ENCODE measurements at places on chromosomes 2 and 18.

DNA sequence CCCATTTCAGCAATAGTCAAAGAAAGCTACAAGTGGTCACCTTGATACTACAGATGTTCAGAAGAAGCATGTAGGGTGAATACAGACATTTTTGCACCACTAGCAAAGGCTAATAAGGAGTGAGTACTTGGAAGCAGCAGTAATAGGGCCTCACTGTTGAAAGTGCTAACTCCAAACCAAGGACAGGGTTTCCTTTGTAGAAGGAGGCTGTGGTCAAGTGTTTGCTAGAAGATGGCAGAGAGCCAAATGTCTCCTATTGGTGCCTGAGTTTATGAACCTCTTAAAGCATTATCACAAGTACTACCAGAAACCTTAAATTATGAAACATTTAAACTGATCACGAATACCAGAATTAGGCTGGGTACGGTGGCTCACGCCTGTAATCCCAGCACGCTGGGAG, 308.1 kb downstream of the ZEB2 start:
- DNase-seq: no peak
- H3K4me3 ChIP-seq: no peak overlapping the region
- H3K36me3 ChIP-seq: no peaks in the 10 kb centered on the region
- H3K27ac ChIP-seq: no peak overlapping the region

- no peak for DNase-seq
- H3K27ac ChIP-seq: peak overlapping the region; percentile 21
- peaks cover 29% of the 10 kb centered on the region for H3K4me1 ChIP-seq
- no peaks in the 10 kb centered on the region for H3K27me3 ChIP-seq
These were observed 21.4 kb upstream of the STON1 start for GRCh38 chr2:48508461-48509124.

DNA sequence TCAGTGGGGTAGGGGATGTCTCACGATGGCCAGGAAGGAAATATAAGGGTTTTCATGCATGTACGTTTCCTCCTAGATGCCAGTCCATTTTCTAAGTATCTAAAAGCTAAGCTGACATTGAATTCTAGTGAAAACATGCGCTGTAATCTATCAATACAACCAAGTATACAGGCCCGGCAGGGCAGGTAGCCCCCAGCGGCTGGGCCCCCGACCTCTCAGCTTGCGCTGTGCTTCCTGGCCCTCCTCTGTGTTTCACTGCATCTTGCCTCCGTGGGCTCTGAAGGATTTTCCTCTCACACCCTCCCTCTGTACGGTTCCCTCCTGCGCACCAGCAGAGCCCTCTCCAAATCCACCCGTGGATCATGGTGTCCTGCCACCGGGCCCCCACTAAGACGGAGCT, 524.8 kb downstream of the ZNF516 start:
- no peak overlapping the region for H3K4me3 ChIP-seq
- no peak for DNase-seq
- H3K4me1 ChIP-seq: no peaks in the 10 kb centered on the region
- no peak overlapping the region for H3K27ac ChIP-seq

DNA sequence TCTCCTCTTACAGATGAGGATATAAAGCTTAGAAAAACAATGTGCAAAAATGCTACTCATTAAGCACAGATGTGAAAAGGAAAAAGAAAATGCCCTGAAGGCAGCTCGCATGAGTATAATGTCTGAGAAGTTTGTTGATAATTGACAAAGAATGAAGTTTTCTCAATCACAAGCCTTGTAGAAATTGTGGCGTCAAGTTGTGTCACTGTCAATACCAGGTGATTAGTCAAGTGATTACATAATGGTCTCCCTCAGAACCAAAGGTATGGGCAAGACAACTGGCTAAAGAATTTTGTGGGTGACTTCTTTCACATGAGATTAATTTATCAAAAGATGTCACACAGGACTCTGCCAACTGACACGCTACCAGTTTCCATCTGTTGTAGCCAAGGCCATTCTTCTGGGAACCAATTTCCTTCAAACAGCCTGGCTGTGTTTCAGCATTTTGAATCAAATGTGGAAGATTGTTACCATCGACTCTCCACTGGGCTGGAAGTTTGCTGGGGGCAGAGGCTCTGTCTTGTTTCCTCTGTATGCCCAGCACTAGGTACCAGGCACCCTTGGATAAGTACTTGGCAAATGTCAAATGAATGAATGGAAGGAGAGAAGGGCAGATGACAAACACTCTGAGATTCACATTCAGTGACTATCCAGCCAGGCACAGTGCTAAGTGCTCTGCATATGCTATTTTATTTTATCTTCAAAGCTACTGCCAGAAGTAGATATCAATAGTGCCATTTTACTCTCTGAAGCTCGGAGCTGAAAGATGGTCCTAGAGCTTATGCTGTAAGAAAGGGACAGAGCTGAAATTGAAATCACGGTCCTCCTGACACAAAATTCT, 5.9 kb upstream of the FN1 start:
- no peak overlapping the region for H3K27ac ChIP-seq
- H3K36me3 ChIP-seq: no peaks in the 10 kb centered on the region
- no peak overlapping the region for H3K4me3 ChIP-seq

DNA sequence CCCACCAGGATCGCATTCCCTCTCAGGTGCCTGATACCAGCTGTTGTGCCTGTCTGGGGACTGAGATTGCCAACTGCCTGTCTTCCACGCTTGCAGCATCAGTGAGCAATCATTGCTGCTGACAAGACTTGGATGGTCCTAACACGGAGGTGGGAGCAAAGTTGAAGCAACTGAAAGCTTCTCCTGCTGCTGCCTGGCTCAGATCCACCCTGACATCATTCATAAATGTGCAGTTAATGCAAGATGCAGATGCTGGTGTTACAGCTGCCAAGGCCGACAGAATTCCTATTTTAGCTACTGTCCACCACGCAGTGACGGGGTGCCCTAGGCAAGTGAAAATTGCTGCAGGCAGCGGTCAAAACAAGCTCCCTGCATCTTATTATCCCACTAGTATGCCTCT, 131.4 kb downstream of the VWC2L start:
- no peaks in the 10 kb centered on the region for H3K36me3 ChIP-seq
- no peak overlapping the region for H3K27ac ChIP-seq
- H3K27me3 ChIP-seq: no peaks in the 10 kb centered on the region
- H3K4me3 ChIP-seq: no peak overlapping the region

DNA sequence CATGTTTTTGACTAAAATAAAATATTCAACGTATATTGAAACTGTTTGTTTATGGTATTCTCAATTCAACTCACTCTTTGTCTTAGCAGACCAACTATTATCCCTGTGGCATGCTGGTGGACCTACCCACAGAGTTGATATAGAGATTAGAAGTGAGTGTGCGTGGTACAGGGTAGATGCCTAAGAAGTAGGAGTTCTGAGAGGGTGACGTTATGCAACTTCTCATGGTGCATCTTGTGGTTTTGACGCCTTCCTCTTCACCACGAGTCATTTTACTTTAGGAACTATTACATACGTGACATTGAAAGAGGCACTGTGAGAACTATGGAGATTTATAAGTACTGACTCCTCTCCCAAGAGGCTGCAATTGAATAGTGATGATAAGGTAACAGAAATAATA, 26.6 kb upstream of the NAPG start:
- H3K27me3 ChIP-seq: no peaks in the 10 kb centered on the region
- no peak for DNase-seq
- no peak overlapping the region for H3K27ac ChIP-seq
- H3K4me3 ChIP-seq: no peak overlapping the region

GRCh38 chr2:204156456-204156855, 219.9 kb downstream of the ICOS start:
- H3K4me3 ChIP-seq: no peak overlapping the region
- no peaks in the 10 kb centered on the region for H3K36me3 ChIP-seq
- no peak overlapping the region for H3K27ac ChIP-seq
- H3K27me3 ChIP-seq: no peaks in the 10 kb centered on the region
- H3K4me1 ChIP-seq: no peaks in the 10 kb centered on the region
- no peak for DNase-seq

DNA sequence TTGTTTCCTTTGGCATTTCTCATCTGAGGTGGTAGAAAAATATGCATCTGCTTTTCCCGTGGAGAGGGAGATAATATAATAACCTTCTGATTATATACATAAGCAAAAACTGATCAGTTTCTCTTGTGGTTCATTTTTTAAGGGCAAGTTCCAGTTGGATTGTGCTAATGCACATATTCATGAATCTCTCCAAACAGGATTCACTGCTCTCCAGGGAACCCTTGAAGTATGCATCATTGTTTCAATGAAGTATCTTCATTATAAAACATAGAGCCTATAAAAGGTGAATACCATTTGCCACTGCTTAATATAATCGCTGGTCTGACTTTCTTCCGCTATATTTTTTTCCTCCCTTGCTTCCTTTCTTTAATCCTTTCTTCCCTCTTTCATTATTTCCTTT, 384.7 kb downstream of the FIGN start:
- no peak overlapping the region for H3K27ac ChIP-seq
- no peak overlapping the region for H3K4me3 ChIP-seq
- peaks cover 11% of the 10 kb centered on the region for H3K4me1 ChIP-seq
- no peaks in the 10 kb centered on the region for H3K36me3 ChIP-seq
- H3K27me3 ChIP-seq: no peaks in the 10 kb centered on the region

DNA sequence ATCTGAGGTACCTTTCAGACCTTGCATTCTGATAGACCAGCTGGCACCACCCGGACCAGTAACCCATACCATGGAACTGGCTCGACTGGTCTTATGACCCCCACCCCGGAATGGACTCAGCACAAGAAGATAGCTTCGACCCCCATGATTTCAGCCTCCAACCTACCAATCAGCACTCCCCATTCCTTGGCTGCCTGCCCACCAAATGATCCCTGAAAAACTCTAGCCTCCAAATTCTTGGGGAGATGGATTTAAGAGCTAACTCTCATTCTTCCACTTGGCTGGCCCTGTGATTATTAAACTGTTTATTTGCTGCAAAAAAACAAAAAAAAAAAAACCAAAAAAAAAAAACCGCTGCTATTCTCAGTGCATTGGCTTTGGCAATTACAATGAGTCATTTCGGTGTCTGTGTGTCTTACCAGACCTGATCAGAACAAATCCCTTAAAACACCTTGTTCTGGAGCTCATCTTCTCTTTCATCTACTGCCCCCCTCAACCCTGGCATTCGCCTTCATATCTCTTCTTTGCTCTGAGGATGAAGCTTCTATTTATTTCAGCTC, 60.1 kb upstream of the KIF5C start:
- H3K36me3 ChIP-seq: no peaks in the 10 kb centered on the region
- DNase-seq: no peak
- H3K27ac ChIP-seq: no peak overlapping the region
- no peaks in the 10 kb centered on the region for H3K27me3 ChIP-seq
- H3K4me1 ChIP-seq: no peaks in the 10 kb centered on the region

DNA sequence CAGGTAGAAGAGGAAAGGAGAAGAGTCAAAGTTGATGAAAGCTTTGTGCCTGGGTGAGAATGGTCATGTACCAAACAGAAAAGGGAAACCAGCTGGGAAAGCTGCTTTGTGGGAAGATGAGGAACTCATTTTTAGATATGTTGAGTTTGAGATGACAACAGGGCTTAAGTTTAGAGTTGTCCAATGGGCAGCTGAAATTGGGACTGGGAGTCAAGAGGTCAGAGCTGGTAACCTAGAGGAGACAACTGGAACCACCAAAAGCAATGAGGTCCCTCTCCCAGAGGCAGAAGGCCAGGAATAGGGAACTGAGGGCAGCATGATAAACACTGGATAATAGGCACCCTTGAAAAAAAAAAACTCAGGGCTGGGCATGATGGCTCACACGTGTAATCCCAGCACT, 48.8 kb downstream of the SLC4A1AP start:
- H3K36me3 ChIP-seq: no peaks in the 10 kb centered on the region
- H3K4me1 ChIP-seq: peaks cover 65% of the 10 kb centered on the region
- H3K4me3 ChIP-seq: no peak overlapping the region
- no peak overlapping the region for H3K27ac ChIP-seq
- DNase-seq: no peak

DNA sequence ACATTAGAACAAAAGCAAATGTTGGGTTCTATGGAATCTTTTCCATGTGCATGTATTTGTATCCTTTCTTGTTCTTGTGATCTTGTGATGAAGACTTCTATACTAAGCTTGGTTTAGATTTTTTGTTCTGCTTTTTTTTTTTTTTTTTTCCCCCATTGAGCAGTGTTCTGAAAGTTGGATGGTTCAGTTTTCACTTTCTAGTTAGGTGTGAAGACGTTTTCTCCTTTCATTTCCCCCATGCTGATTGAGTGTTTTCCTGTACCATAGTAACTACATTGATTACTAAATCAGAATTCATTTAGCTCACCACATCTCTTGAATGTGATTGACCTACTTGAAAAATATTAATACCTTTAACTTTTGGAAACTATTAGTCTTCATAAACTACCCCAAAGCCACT, 34.1 kb downstream of the NOP58 start:
- H3K27ac ChIP-seq: no peak overlapping the region
- H3K4me1 ChIP-seq: no peaks in the 10 kb centered on the region
- no peak overlapping the region for H3K4me3 ChIP-seq
- no peaks in the 10 kb centered on the region for H3K27me3 ChIP-seq

GRCh38 chr2:68536000-68536399, 68.6 kb downstream of the APLF start:
- H3K4me1 ChIP-seq: no peaks in the 10 kb centered on the region
- H3K27me3 ChIP-seq: no peaks in the 10 kb centered on the region
- H3K4me3 ChIP-seq: no peak overlapping the region
- no peaks in the 10 kb centered on the region for H3K36me3 ChIP-seq
- no peak for DNase-seq

- no peak overlapping the region for H3K27ac ChIP-seq
- no peak for DNase-seq
- peaks cover 51% of the 10 kb centered on the region for H3K36me3 ChIP-seq
- no peaks in the 10 kb centered on the region for H3K4me1 ChIP-seq
- no peaks in the 10 kb centered on the region for H3K27me3 ChIP-seq
These were observed 32.3 kb downstream of the UBXN4 start for GRCh38 chr2:135773917-135774316.

DNA sequence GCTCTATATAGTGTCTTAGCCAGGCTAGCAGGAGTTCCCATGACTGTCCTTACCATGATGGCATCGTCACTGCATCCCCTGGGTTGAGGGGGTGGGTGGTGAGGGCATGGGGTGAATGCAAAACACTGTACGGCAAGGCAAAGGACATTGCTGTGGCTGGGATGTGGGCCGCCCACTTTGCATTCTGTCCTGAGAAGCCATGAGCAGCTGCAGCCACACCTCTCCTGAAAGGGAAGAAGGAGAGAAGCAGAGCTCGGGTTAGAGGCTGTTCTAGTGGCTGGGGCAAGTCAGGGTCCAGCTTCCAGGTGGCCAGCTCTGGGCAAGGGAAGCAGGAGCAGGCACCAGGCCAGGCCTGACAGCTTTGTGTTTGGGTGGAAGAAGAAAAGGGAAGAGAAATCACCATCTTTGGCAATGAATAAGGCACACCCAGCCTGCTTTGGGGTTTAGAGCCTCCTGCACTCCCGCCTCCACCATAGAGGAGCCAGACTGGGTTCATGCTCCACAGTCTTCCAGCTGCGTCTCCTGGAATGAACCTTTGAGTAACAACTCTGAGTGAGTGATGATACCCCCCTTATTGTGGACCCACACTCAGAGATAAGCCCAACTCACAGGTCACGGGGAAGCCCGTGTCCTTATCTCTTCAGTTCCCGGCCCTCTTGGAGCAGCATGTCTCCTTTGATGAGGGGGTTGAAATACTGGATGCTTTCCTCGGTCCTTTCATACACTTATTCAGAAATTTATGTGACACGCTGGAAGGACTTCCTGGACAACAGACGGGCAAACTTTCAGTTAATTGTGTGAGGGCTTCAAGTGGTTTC, 63.4 kb downstream of the INPP4A start:
- H3K27me3 ChIP-seq: no peaks in the 10 kb centered on the region
- no peak overlapping the region for H3K4me3 ChIP-seq
- H3K27ac ChIP-seq: peak overlapping the region; percentile 49
- no peak for DNase-seq
- peaks cover 4% of the 10 kb centered on the region for H3K4me1 ChIP-seq
- no peaks in the 10 kb centered on the region for H3K36me3 ChIP-seq

GRCh38 chr2:127358044-127358443, 29.7 kb downstream of the MAP3K2 start:
- no peaks in the 10 kb centered on the region for H3K27me3 ChIP-seq
- no peaks in the 10 kb centered on the region for H3K36me3 ChIP-seq
- no peaks in the 10 kb centered on the region for H3K4me1 ChIP-seq
- no peak for DNase-seq
- H3K27ac ChIP-seq: no peak overlapping the region
